ENCODE measurements at places on chromosomes 12 and 14. TPM values are rescaled to one million over a fixed set of nuclear protein-coding genes. Genes with fewer than 3 reads are reported as not detected.

Gene BMP4
- 2.8 TPM for total RNA-seq

- no peak for DNase-seq
Observed at GRCh38 chr12:77938301-77938700, 107.6 kb downstream of the NAV3 start.

GRCh38 chr14:69917287-69917686 is 38.1 kb downstream of the SMOC1 start:
- no peak for DNase-seq

- no peak for DNase-seq
Observed at GRCh38 chr12:12749433-12749832, 32.3 kb downstream of the CDKN1B start.

Gene DNAH10
- 0.28 TPM for total RNA-seq

- no peak for DNase-seq
Observed at GRCh38 chr12:41604830-41605229, 416.7 kb downstream of the PDZRN4 start.

Gene SIRT4
- total RNA-seq, result 2.0 TPM

- DNase-seq, result no peak
Observed at GRCh38 chr14:76580399-76580798, 180.9 kb upstream of the VASH1 start.

Gene ASCL1
- not detected for total RNA-seq

Gene GSC
- total RNA-seq, result not detected

DNA sequence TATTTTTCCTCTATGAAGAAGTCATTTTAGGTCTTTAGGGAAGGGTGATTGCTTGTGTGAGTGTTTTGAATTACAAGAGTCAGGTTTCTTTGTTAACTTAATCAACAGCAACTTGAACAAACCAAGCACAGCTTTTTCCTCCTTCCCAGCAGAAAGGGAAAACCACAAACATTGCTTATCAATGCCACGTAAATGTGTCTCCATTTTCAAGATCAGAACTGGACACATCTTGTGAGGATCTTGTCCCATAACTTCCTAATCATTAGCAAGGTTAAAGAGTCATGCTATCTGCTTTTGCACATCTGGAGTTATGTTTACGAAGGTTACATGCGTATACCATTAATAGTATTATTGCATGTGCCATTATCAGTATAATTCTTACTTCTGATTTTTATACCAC is 248.0 kb upstream of the FLRT2 start:
- no peak for DNase-seq

Gene KRT3
- not detected for total RNA-seq

DNA sequence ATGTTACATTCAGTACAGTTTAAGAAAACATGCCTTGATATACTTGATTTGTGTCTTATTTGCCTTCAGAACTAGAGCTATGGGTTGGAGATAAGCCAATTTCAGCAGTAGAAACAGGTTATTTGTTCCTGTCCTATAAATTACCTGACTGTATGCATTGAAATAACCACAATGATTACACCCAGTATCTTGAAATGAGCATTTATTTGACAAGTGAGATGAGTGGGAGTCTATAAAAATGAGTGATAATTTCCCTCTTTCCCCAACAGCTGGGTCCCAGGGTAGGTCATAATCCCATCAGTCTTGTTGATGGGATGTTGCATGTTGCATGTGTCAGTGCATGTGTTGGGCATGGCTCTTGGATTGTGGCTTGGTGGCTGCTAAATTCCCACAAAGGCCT is 3.7 kb downstream of the TAS2R42 start:
- DNase-seq, result no peak

DNA sequence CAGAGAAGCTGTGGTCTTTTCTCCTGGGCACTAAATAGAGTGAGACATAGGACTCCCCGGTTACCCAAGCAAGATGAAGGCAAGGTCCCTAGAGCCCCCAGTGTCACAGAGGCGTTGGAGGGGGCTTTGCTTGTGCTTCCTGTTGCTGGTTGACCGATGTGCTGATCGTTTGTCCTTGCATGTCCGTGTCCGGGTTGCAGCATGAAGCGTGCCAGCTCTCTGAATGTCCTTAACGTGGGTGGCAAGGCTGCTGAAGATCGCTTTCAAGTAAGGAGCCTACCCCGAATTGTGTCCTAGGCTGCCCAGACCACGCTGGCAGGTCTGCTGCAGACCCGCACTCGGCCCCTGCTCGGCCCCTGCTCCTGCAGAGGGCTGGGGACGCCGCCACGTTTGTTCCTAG is 23.1 kb downstream of the XRCC3 start:
- no peak for DNase-seq

DNA sequence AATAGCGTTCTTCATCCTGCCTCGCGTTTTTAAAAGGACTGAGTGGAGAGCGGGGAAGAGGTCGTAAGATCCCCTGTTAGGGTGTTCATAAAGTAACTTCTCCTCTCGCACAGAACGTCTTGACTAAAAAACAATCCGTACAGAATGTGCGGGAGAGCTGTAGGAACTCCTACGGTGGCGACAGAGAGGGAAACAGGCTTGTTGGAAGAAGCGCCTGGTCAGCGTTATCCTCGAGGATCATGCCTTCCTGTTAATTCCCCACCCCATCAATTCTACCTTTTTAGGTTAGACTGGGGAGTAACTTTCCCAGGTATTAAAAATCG is 399 bp upstream of the WASHC4 start:
- peak; percentile 62 for DNase-seq

- no peak for DNase-seq
Observed at GRCh38 chr12:11686120-11686519, 36.6 kb downstream of the ETV6 start.

GRCh38 chr14:102360388-102360787 is 2.3 kb downstream of the CINP start:
- no peak for DNase-seq

DNA sequence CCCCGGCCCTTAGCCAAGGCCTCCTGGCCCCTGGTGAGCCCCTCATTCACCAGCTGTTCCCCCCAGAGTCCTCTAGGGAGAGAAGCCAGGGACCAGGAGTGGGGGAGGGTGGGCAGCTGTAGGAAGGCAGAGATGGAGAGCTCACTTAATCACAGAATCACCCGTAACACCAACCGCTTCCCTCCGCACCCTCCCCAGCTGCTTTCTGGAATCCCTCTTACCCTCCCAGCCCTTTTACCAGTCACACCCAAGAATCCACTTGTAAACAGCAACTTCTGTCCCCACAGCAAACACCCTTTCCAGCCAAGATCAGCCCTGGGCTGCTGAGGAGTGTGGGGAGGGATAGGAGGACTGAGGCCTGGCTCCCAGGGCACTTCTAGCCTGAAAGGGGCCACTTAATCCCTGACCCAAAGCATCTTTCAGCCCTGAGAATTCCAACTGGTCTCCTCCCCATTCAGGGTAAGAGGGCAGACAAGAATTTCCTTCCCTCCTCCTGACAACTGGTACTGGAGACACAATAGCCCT is 18.8 kb downstream of the NCKAP5L start:
- DNase-seq, result no peak

Gene GLIPR1L2
- not detected for total RNA-seq

Gene MDGA2
- total RNA-seq, result not detected

GRCh38 chr14:21017528-21018245 is 7.2 kb downstream of the NDRG2 start:
- no peak for DNase-seq

- DNase-seq, result no peak
Observed at GRCh38 chr12:92485351-92486348, 217.1 kb upstream of the PLEKHG7 start.

DNA sequence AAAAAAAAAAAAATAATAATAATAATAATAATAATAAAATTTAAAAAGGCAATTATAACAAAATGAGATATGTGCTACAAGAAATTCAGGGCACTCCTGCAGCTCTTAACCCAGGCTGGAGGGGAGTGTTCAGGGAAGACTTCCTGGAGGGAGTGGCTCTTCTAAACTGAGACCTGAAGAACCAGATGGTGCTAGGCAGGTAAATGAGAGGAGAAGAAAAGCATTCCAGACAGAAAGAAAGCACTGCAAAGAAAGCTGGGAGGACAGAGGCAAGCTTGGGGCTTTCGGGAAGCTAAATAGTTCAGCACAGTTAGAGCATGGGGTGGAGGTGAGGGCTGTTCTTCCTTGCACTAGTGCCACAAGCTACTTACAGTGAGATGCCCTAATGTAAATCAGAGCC is 9.9 kb upstream of the SRSF9 start:
- DNase-seq, result no peak

- DNase-seq, result no peak
Observed at GRCh38 chr14:77872983-77873382, 73.1 kb downstream of the ADCK1 start.

DNA sequence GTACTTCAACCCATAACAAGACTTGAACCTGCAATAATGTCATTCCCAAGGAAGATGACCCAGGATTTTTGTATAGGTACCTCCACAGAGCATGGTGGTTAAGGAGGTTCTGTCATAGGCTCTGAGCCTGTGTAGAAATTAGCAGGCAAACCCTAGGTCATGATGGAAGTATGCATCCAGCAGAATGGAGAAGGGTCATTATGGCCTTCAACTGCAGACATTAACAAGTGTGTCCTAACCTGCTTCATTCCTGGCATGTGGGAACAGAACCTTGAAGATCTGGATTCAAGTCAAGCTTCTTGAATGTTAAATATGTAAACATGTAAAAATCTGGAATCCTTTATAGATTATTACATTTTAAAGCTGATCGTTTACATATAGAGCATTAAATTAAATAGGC is 116.2 kb upstream of the SLC38A4 start:
- no peak for DNase-seq

- no peak for DNase-seq
Observed at GRCh38 chr12:3933074-3933818, 60.0 kb upstream of the PARP11 start.

GRCh38 chr12:64574837-64575236 is 35.5 kb upstream of the RASSF3 start:
- DNase-seq, result no peak

- DNase-seq, result no peak
Observed at GRCh38 chr12:66453120-66453519, 150.8 kb downstream of the HELB start.

DNA sequence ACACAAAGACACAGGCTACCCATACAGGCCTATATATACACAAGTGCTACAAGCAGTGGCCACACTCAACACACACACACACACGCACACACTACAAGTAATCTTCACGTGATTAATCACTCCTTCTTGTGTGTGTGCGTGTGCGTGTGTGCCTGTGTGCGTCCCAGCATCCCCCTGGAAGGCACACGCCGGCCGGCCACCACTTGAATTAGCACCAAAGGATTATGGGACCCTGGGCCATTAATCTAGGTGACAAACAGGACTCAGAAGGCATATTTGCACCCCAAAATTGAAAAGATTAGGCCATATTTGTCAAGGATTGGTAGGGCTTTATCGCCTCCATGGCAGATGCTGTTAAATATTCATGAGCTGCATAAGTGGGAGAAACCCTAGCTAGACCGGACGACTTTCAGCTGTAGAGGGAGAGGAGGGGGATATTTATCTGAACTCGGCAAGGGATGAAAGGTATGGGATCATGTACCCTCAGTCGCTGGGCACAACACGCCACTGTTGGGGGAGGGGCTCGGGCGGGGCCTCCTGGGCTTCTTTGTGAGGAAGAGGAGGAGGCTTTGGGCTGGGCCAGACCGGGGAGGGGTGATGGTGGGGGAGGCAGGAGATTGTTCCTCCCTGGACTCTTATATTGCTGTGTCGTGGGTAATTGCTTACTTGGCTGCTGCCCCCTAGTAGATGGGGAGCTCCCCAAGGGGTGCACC is 89.6 kb upstream of the LHX5 start:
- no peak for DNase-seq

Gene LAG3
- total RNA-seq, result not detected

- peak; percentile 74 for DNase-seq
Observed at GRCh38 chr12:65740873-65741600, 83.2 kb upstream of the HMGA2 start.

- DNase-seq, result no peak
Observed at GRCh38 chr14:36617824-36618223, 35.4 kb upstream of the NKX2-8 start.

DNA sequence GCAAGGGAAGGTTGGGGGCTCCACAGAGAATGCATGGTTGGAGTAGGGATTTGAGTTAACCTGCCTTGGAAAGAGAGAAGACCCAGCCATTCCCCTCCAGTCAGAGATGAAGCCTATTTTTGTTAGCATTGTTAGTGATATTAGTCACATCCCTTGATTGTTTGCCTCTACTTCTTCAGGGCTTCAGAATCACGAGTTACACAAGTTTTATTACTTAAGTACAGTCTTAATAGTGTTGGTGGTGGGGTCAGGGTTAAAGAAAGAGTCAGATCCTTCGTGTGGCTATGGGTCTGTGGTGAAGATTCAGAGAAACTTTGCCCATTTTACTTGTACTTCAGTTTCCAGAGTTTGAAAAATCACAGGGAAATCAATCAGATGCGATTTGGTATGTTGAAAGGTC is 363.1 kb downstream of the LRIG3 start:
- DNase-seq, result peak; percentile 83

GRCh38 chr14:93072659-93073357 is 42.9 kb downstream of the ITPK1 start:
- DNase-seq, result no peak

DNA sequence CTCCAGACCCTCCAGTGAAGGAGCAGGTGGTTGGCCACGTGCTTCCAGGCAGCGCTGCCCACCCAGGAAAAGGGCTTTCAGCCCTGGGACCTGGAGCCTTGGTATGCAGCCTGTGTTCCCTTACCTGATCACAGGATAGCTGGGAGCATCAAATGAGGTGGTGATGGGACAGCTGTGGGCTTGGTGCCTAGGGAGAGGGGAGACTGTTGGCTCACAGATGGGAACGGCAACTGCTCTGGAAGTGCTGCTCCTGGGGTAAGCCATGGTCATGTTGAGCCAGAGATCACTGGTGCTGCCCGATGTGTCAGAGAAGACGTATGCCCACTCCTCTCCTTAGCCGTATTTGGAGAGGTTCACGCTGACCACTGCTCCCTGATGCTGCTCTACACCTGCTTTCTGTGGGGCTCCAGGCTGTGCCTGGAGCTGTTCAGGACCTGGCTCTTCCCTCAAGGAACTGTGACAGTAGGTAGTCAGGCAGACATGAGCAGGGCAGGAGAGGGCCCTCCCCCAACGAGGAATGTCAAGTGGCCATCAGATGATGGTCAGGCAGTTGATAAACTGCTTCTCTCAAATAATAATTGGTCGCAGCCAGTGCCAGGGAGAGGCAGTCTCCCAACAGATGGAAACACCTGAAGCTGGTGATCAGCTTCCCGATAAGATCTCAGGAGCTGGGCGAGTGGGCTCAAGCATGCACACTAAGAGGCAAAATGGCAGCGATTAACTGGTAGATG is 2.8 kb upstream of the CYP46A1 start:
- no peak for DNase-seq

DNA sequence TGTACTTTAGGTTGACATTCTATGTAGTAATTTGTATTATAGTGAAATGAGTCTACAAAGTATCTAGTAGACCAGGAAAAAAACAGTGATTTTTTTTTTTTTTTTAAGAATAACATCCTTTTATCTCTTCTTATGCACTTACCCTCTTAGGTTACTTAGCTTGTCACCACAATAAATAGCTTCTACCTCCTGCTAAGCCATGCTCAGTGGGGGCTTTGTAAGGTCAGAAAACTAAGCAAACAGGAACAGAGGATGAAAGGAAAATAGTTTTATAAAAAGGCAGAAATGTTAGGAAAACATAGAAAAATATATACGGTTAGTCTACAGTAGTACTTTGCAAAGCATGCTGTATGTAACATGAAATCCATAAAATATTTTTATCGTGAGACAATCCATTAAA is 385.3 kb upstream of the ATXN7L3B start:
- no peak for DNase-seq

GRCh38 chr12:128772249-128772648 is 51.5 kb downstream of the SLC15A4 start:
- DNase-seq, result no peak

- no peak for DNase-seq
Observed at GRCh38 chr12:117028254-117028653, 71.0 kb downstream of the TESC start.

All from IMR-90 (cell line).